ENCODE measurements at places on chromosomes 16 and 17. TPM values are rescaled to one million over a fixed set of nuclear protein-coding genes. Genes with fewer than 3 reads are reported as not detected.

GP1BA gene
- total RNA-seq: 0.22 TPM

METTL9 gene
- 213 TPM for total RNA-seq

CXCL16 gene
- total RNA-seq: 9.7 TPM

RDM1 gene
- total RNA-seq: 0.99 TPM

TM4SF5 gene
- total RNA-seq: not detected

GRIN2A gene
- total RNA-seq: 4.3 TPM

Data from camera-type eye (tissue), 1 donor.